CD4-positive, alpha-beta T cell treated with Interferon gamma for 1 hour (primary cell): ENCODE measurements at places on chromosomes 7 and 10.

GRCh38 chr7:41292487-41292886 is 410.4 kb downstream of the INHBA start:
- DNase-seq = no peak

DNA sequence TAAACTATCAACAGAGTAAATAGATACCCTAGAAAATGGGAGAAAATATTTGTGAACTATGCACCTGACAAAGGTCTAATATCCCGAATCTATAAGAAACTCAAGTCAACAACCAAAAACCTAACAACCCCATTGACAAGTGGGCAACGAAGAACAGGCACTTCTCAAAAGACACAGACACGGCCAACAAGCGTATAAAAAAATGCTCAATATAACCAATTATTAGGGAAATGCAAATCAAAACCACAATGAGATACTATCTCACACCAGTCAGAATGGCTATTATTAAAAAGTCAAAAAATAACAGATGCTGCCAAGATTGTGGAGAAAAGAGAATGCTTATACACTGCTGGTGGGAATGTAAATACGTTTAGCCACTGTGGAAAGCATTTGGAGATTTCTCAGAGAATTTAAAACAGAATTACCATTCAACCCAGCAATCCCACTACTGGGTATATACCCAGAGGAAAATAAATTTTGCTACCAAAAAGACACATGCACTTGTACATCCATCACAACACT is 63.2 kb upstream of the CAV2 start:
- DNase-seq = no peak

DNA sequence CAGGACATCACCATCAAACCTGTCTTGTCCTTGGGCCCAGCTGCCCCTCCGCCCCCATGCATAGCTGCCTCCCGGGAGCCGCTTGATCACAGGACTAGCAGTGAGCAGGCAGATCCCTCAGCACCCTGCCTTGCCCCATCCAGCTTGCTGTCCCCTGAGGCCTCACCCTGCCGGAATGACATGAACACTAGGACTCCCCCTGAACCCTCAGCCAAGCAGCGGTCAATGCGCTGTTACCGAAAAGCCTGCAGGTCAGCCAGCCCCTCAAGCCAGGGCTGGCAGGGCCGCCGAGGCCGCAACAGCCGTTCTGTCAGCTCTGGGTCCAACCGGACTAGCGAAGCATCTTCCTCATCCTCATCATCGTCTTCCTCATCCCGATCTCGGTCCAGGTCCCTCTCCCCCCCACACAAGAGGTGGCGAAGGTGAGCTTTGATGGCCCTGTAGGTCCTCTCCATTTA is 5.2 kb upstream of the NOLC1 start:
- DNase-seq = no peak

- DNase-seq = no peak
These were observed 527.2 kb downstream of the GATA3 start for GRCh38 chr10:8581521-8582225.

DNA sequence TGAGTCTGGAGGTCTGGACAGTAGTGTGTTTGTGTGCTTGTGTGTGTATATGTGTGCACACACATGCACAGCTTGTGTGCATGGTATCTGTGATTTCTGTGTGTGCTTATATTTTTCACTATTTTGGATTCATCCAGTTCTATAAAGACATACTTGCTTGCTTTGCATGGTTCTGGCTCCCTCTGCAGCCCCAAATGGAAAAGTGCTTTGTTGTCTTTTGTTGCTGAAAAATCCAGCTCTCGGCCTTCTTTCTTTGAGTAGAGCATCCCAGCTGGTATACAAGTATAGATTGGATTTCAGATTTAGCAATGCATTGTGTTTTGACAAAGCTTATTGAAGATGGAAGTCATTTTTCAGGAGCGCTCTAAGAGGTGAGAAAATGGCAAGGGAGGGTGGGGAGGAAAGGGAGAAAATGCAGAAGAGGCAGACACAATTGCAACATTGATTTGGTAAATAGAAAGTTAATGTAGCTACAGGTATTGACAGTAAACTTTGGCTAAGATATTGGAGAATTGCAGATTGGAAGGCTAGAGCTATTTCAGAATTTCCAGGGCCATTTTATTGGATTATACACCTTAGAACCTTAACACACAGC is 333.9 kb downstream of the AUTS2 start:
- DNase-seq = no peak

- DNase-seq = no peak
These were observed 260.9 kb downstream of the AHR start for GRCh38 chr7:17559388-17559787.

- no peak for DNase-seq
These were observed 286.2 kb upstream of the VWC2 start for GRCh38 chr7:49486974-49487829.

GRCh38 chr10:12406764-12407400 is 57.5 kb downstream of the CAMK1D start:
- DNase-seq = no peak

GRCh38 chr10:48554246-48554645 is 50.6 kb downstream of the ARHGAP22 start:
- no peak for DNase-seq

DNA sequence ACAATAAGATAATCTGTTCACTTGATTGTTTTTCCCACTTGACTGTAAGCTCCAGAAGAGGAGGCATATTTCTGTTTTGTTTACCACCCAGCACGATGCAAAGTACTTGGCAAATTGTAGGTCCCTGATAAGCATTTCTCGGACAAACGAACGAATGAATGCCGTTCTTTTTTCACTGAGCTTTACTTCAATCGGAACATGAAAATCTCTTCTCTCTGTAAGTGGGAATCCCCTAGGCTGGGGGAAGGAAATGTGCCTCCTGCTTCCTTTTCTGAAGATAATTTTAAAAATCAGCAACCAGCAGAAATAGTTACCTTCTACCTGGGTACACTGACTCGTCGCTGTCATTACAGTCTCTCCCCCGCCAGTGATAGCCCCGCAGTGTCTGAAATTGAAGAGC is 102.9 kb downstream of the AOAH start:
- no peak for DNase-seq

- no peak for DNase-seq
These were observed 51.1 kb downstream of the SVIL start for GRCh38 chr10:29583674-29584073.

- no peak for DNase-seq
These were observed 49.9 kb downstream of the CDHR3 start for GRCh38 chr7:106012935-106013439.

DNA sequence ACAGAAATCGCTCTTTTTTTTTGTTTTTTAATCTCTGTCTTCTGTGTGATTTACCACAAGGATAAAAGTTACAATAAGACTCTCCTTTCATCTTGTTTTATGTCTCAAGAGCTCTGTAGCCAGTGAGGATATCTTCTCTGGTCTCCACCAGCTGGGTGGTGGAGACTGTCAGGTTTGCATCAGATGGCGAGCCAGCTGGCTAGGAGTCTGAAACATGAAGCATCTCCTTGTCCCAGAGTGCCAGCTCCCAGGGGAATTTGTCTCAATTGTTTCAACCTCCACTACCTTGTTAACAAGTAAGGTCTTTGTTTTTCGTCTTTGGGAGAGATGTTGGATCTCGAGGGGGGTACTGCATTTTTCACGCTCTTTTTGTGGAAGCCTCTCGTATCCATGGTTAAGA is 47.3 kb downstream of the FRMPD2 start:
- no peak for DNase-seq

DNA sequence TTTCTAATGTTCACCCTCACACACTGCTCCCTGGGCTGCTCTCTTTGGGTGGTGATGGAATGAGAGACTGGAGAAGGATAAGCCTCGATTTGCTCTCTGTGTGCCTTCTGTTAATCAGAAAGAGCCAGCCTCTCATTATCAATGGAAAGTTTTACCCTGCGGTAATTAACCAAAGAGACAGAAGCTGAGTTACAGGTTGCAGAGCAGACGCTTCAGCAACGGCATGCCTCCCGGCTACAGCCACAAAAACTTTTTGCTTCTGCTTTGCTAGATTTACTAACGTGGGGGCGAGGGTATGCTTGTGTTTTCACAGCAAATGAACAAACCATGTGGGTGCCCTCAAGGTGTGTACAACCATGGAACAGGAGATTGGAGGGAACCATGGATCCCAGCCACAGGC is 18.0 kb downstream of the GIMAP4 start:
- no peak for DNase-seq

GRCh38 chr7:4030346-4030950 is 651.6 kb upstream of the FOXK1 start:
- DNase-seq = no peak

- no peak for DNase-seq
These were observed 271.2 kb downstream of the SUGCT start for GRCh38 chr7:40405991-40406390.
